ENCODE measurements at places on chromosomes 16 and 17.

GRCh38 chr17:30805944-30806456 is 18.5 kb downstream of the CRLF3 start:
- H3K36me3 ChIP-seq = peaks cover 53% of the 10 kb centered on the region
- peak overlapping the region; percentile 13 for H3K4me3 ChIP-seq
- H3K4me1 ChIP-seq = peaks cover 54% of the 10 kb centered on the region
- peak overlapping the region; percentile 77 for H3K27ac ChIP-seq
- H3K27me3 ChIP-seq = no peaks in the 10 kb centered on the region

- no peaks in the 10 kb centered on the region for H3K4me1 ChIP-seq
- no peak overlapping the region for H3K27ac ChIP-seq
- H3K4me3 ChIP-seq = no peak overlapping the region
- no peaks in the 10 kb centered on the region for H3K36me3 ChIP-seq
- DNase-seq = no peak
- H3K27me3 ChIP-seq = no peaks in the 10 kb centered on the region
Observed at GRCh38 chr17:70184770-70185169, 15.4 kb downstream of the KCNJ2 start.

- no peaks in the 10 kb centered on the region for H3K36me3 ChIP-seq
- no peak overlapping the region for H3K27ac ChIP-seq
- peaks cover 34% of the 10 kb centered on the region for H3K27me3 ChIP-seq
- peak; percentile 15 for DNase-seq
- no peak overlapping the region for H3K4me3 ChIP-seq
- peaks cover 24% of the 10 kb centered on the region for H3K4me1 ChIP-seq
Observed at GRCh38 chr17:39750131-39751015, 12.6 kb downstream of the GRB7 start.

GRCh38 chr17:8910969-8911604 is 43.6 kb upstream of the PIK3R6 start:
- H3K4me1 ChIP-seq = peaks cover 6% of the 10 kb centered on the region
- H3K27ac ChIP-seq = no peak overlapping the region
- H3K36me3 ChIP-seq = peaks cover 61% of the 10 kb centered on the region
- H3K27me3 ChIP-seq = no peaks in the 10 kb centered on the region

- H3K4me1 ChIP-seq = peaks cover 42% of the 10 kb centered on the region
- peak; percentile 82 for DNase-seq
- H3K4me3 ChIP-seq = peak within 1 kb of the TSS; percentile 97
- peak within 1 kb of the TSS; percentile 98 for H3K27ac ChIP-seq
- H3K36me3 ChIP-seq = peaks cover 32% of the 10 kb centered on the region
Observed at GRCh38 chr16:70298988-70299938, at the start of gene DDX19B. Gene DDX19B (plus strand): TSS chr16:70299186. CDS start chr16:70299298, 112 bp downstream.

DNA sequence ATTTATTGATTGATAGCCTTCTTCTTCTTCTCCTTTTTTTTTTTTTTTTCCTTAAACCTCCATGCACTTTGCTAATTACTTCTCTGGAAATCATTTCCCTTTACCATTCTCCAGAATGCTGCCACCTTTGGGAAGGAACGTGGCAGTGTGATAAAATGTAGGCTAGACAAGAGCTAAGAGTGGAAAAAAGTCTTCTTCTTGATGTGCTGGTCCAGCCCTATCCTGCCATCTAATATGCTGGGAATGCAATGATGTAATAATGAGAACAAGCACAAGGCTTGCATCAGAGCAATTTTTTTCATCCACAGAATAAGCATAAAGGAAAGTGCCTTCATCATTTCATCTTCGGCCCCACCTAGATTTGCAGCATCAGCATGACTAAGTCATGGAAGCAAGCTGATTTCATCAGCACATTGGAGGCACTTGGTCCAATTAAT is 128.7 kb upstream of the ZFHX3 start:
- H3K4me3 ChIP-seq = no peak overlapping the region
- no peak overlapping the region for H3K27ac ChIP-seq
- H3K27me3 ChIP-seq = no peaks in the 10 kb centered on the region
- no peak for DNase-seq
- H3K4me1 ChIP-seq = no peaks in the 10 kb centered on the region

DNA sequence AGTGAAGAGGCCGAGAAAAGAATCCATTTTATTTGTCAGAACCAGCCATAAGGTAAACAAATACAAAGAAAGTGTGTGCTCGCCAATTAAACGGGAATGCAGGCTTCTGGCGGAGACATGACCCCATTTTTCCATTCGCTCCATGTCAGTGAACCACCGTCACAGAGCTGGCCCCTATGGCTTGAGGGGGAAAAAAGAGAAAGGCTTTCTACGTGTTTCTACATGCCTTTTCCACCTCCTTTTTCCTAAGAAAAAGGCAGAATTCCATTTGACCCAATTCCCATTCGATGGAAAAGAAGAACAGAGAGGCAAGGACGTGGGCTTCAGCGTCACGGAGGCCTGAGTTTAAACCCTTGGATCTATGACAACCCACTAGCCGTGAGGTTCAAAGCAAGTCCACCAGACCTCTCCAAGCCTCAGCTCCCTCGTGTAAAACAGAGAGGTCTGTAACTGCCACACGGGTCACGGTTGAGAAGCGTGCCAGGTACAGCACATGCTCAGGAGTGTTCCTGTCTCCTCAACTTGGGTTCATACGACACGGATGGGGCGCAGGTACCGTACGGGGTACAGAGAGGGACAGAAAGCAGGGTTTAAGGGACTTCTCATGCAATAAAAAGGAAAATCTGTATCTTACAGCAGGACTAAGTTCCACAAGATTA is 91.9 kb downstream of the NXN start:
- H3K36me3 ChIP-seq = no peaks in the 10 kb centered on the region
- no peak overlapping the region for H3K4me3 ChIP-seq
- H3K27ac ChIP-seq = no peak overlapping the region
- no peak for DNase-seq
- peaks cover 55% of the 10 kb centered on the region for H3K27me3 ChIP-seq
